Trophoblast cell (in vitro differentiated cells and primary cell): ENCODE measurements at places on chromosomes 16 and 17.

DNA sequence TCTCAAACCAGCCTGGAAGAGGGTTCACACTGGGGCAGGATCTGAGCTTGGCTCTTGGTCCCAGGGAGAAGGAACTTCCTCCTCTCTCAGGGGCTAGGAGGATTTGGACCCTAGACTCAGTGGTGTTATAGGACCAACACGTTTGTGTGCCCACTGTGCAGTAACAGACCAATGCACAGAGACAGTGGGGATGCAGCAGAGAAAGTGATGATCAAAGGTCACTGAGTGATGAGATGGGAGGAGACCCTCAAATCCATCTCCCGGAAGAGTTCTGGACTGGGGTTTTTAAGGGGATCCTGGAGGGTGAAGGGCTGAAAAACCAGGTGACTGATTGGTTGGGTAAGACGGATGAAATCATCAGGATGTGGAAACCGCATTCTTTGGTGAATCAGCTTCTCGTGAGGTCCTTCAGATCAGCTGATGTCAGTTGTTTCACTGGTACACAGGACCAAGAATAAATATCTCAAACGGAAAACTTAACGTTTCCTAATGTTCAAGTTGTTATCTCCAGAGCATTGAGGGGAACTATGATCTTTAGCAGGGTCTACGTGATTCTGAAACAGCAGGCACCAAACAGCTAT lies 3.3 kb upstream of the VAC14 start:
- peak; percentile 48 for DNase-seq

DNA sequence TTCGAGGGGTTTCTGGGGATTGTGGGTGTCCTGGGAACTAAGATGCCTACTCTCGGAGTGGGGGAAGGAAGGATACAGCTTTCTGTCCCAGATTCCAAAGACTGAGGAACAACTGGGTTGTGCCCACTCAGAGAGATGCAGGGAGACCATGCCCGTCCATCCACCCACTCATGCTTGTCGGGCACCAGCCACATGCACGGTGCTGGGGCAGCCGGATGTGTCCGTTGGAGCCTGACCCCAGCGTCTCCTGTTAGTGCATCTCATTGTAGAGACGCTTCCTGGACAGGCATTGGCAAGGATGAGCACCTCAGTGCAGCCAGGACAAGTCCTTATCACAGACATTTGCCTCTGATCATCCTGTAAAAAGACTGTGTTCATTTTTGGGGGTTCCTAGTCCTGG lies 58.1 kb downstream of the METRNL start:
- DNase-seq: no peak

- DNase-seq: no peak
These were observed 239.2 kb downstream of the HS3ST3A1 start for GRCh38 chr17:13362341-13363122.

DNA sequence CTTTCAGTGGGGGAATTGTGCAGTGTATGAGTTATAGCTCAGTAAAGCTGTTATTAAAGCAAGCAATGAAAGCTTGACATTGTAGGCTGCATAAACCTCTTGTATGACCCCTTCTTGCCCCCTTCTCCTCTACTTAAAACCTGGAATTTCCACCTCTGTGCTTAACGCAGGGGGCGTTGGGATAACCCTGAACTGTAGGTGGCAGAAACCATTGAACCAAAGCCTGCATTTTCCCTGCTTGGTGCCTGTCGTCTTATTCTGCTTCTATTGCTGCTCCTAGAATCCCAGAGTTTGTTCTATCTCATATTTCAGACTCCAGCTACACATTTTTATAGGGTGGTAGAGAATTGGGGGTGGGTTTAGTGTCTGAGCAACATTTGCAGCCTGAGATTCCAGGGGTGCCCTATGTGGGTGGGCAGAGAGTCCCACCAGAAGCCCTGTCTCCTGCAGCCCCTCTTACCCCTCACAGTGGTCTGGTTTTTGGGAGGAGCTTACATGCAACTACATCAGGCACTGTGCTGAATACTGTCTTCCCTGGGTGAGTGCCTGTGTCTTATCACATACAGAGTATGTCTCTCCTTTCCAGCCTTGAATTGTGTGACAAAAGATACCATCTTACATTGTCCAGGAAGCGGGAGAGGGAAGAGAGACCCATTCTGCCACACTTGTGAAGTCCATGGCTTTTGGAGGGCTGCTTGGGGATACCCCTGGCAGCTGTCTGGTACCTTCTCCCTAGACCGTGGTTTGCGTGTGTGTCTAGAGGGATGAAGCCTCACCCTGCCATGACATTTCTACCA lies 407.7 kb upstream of the EEF2KMT start:
- no peak for DNase-seq

GRCh38 chr17:42920922-42921321 lies 20.3 kb downstream of the G6PC1 start:
- no peak for DNase-seq

GRCh38 chr17:9401434-9401833 lies 174.2 kb downstream of the STX8 start:
- DNase-seq: peak; percentile 82

GRCh38 chr16:4371357-4372000 lies at the start of gene VASN:
VASN (plus strand) TSS chr16:4371848; CDS start chr16:4380878, 9,030 bp downstream.
- DNase-seq: peak; percentile 72

DNA sequence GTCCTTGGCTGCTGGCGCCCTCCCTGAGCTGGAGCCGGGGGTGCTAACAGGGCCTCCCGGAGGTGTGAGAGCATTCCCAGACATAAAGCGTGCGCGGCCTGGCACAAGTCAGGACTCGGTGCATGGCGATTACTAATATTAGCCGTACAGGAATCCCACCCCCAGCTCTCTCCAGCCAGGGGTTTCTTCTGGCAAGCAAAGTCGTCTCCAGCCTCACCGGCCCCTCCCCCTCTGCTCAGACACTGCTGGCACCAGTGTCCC lies 5.0 kb downstream of the CASKIN1 start:
- DNase-seq: no peak

- no peak for DNase-seq
These were observed 408.7 kb upstream of the TNRC6C start for GRCh38 chr17:77549726-77550366.

GRCh38 chr17:73772107-73772705 lies 128.0 kb upstream of the SDK2 start:
- no peak for DNase-seq

- no peak for DNase-seq
These were observed 68.1 kb downstream of the SEC14L1 start for GRCh38 chr17:77208856-77209255.

DNA sequence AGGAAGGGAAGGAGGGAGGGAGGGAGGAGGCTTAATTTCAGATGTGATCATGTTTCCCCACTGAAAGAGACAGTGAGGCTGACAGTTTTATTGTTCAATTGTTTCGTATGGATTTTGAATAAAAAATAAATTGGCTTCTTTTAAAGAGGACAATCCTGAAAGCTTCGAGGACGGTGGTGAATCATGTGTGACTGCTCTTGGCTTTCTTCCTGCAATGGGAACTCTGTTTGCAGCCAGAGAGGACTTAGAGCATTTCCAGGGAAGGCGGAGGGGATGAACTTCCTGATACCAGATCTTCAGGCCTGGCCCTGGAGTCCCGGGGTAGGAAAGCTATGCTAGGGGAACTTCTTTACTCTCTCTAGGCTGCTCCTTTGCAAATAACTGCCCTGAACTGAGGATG lies 72.8 kb upstream of the C16orf82 start:
- no peak for DNase-seq

- DNase-seq: peak; percentile 44
These were observed 34.2 kb downstream of the CRLF3 start for GRCh38 chr17:30790279-30790678.

DNA sequence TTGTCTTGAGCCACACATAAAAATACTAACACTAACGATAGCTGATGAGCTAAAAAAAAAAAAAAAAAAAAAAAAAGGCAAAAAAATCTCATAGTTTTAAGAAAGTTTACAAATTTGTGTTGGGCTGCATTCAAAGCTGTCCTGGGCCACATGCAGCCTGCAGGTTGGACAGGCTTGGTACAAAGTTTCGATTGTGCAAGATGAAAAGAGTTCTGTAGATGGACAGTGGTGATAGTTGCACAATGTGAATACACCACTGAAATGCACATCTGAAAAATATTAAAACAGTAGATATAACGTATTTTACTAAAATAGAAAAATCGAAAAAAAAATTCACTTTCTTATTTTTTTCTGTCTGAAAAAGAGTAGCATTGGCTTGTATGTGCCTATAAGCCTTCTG lies 42.9 kb downstream of the AMFR start:
- DNase-seq: no peak

DNA sequence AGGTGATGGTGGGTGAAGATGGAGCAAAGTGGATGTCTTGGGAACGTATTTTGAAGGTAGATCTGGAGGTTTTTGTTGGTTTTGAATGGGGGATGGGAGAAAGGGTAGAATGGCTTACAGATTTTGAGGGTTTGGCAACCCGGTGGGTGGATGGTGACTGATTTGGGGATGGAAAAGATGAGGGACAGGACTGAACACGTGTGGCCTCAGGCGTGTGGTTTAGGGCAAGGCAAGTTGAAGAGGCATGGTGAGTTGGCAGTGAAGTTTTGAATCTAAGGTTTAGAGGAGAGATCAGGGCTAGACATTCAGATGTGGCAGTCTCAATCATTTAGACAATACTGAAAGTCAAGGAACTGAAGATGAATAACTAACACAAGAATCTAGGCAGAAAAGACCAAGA lies 5.0 kb upstream of the DCTPP1 start:
- no peak for DNase-seq

DNA sequence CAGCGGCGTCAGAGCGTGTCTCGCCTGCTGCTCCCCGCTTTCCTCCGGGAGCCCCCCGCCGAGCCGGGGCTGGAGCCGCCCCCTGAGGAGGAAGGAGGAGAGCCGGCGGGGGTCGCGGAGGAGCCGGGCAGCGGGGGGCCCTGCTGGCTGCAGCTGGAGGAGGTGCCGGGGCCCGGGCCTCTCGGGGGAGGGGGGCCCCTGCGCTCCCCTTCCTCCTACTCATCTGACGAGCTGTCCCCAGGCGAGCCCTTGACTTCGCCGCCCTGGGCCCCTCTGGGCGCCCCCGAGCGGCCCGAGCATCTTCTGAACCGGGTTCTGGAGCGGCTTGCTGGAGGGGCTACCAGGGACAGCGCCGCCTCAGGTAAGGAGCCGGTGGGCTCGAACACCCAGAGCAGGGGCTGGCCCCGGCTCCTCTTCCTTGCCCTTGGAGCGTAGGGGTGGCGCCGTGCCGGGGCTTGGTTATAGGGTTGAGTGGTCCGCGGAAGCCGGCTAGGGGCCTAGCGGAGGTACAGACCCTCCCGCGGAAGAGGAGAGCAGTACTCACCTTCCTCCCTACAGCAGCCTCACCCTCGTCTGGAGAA lies 841 bp downstream of the RAPGEFL1 start:
- DNase-seq: no peak
